ENCODE measurements at places on chromosomes 5 and 9. TPM values are rescaled to one million over a fixed set of nuclear protein-coding genes. Genes with fewer than 3 reads are reported as not detected.

DNA sequence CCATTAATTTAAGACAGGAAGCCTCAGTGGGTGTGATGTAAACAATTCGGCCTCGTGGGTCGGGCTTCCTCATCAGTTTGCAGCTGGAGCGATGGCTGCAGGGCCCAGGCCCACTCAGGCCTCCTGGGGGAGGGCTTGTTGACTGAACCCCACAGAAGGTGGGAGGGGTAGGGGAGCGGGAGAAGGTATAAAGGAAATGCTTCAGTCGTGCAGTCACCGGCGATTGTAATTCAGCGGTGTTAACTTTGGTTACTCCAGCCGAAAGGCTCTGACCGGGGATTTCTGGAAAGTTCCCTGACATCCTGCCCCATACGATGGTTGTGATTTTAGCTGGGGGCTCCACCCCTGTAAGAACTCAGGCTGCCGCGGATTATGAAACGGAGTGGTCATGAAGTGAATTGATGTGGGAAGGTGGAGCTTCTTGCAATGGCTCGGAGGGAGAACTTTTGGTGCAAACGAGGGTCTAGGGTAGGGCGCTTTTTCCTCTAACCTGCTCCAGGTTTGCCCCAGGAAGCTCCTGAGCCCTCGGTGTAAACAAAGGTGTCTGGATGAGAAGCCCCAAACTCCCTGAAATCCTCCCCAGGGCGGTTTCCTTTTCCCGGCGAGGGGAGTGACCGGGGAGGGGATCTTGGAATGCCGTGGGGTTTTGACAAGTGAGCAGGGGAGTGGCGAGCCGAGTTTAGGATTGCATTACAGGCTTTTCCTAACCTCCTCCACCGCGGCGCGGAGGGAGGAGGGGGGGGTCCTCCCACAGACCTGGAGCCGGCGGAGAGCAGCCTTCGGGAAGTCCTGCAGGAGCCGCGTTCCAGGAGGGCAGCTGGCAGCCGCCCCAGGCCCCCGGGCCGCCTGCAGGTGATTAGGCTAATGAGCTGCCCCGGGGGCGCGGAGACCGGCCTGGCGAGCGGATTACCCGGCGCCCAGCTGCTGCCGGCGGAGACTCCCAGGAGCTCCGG lies 215.5 kb downstream of the PDZD2 start:
- DNase-seq: peak; percentile 73

DNA sequence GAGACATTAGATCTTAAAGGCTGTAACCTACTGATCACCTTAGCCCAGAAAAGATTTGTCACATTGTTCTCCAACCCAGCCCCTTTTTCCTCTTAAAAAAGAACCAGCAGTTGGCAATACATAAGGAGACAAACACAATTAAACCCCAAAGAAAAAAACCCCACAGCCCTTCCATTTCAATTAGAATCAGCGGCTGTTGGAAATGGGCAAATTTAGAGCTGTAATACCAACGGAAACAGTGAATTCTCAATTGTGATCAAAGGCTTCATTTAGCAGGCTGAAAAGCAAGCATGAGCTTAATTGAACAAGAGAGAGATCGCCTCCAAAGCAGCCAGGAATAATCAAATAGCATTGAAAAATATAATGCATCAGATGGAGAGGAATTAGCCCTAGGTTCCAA lies 153.6 kb downstream of the FAM114A2 start:
- no peak for DNase-seq

DNA sequence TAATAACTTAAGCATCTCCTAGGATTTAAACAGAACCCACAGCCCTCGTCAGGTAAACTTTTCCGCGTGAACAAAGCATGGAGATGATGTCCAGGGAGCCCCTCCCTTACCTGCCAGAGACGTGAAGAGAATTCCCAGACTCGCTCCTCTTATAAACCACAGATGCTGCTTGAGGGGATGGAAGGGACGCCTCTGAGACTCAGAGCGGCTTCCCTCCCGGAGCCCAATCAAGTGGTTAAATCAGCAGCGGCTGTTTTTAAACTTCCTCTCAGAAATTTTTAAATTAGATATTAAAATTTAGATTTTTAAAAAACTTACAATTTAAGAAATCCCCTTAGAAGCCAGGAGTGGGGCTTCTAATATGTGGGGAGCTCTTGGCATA lies 71.8 kb downstream of the RAPGEF1 start:
- no peak for DNase-seq

DNA sequence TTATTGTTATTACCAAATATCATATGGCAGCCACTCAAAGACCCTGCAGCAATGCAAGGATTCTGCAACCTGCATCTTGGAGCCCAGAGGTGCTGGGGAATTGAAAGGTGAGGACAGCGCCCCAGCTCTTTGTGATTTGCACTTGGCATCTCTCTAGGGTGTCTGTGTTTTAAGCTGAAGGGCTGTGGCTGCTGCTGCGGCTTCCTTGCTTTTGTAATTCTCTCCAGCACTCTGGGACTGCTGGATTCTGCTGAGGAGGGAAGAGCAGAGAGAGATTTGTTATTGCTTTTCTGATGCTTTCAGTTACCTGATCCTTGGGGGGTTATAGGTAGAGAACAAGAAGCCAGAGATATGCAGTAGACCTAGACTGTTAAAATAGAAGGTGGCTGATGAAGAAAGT lies 562.4 kb downstream of the EBF1 start:
- no peak for DNase-seq

DNA sequence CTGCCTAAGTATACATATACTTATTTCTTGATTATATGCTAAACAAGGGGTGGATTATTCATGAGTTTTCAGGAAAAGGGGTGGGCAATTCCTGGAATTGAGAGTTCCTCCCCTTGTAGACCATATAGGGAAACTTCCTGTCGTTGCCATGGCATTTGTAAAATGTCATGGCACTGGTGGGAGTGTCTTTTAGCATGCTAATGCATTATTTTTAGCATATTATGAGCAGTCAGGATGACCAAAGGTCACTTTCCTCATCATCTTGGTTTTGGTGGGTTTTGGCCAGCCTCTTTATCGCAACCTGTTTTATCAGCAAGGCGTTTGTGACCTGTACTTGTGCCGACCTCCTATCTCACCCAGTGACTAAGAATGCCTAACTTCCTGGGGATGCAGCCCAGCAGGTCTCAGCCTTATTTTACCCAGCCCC lies 80.9 kb downstream of the ALDH7A1 start:
- DNase-seq: no peak

Gene CTNND2
- total RNA-seq: 2.5 TPM

Gene CNTFR
- 12.9 TPM for total RNA-seq

Gene PCDHA1
- total RNA-seq: not detected
